ENCODE measurements at places on chromosomes 4 and X.
A peak's percentile ranks its signal among the peaks of the same experiment; 100 is the strongest.

DNA sequence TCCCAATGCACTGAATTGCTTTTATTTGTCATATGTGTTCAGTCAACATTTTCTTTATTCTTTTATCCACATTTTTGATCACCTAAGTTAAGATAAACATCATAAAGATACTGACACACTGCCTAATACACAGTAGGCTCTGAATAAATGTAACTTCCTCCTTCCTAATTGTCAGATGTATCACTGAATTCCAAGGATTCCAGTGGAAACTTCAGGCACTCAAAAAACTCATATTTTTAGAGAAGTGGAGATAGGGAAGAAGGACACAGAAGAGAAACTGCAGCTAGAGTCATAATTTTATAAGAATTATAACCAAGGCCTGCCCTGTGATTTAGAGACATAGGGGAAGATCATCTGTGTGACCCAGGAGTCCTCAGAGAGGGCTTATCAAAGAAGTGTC lies 753.3 kb downstream of the ADGRL3 start:
- no peak for DNase-seq

GRCh38 chr4:41448934-41449333 lies 89.0 kb upstream of the LIMCH1 start:
- no peak for DNase-seq

GRCh38 chr4:88457307-88458103 lies 586 bp downstream of the HERC5 start:
- DNase-seq, result peak; percentile 71

DNA sequence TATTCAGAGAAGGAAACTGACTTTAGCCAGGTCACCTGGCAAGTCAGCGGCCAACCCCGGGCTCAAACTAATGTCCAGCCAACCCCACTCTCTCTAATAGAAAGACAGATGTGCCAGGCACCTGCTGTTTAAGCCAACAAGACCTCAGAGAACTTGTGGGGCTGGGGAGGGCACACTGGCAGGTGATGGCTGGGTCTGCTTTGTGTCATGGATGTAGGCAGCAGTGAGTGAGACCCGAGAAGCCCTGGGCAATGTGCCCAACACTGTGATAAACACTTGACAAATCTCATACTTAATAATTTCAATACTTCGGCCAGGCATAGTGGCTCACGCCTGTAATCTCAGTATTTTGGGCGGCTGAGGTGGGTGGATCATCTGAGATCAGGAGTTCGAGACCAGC lies 9.0 kb upstream of the CD99L2 start:
- no peak for DNase-seq

DNA sequence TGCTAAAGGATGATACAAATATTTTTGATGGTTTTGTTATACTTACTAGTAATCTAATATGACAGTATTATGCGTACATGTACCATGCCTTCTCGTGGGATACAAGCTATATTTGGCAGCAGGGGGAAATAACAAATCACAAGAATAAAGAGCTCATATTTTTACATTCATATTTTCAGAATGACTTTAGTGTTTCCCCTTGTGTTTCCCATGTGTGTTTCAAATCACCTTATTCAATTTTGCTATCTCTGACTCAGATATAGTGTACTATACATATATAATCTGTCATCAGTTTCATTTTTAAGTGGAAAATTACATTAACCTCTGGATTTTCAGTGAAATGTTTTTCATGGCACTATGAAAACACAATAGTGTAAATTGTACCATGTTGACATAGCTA lies 146.8 kb downstream of the RPA4 start:
- DNase-seq, result no peak
